Activated CD4-positive, alpha-beta T cell treated with anti-CD3 and anti-CD28 coated beads for 36 hours (primary cell): ENCODE measurements at places on chromosomes 11 and 22. TPM values are rescaled to one million over a fixed set of nuclear protein-coding genes. Genes with fewer than 3 reads are reported as not detected.
A peak's percentile ranks its signal among the peaks of the same experiment; 100 is the strongest.

DNA sequence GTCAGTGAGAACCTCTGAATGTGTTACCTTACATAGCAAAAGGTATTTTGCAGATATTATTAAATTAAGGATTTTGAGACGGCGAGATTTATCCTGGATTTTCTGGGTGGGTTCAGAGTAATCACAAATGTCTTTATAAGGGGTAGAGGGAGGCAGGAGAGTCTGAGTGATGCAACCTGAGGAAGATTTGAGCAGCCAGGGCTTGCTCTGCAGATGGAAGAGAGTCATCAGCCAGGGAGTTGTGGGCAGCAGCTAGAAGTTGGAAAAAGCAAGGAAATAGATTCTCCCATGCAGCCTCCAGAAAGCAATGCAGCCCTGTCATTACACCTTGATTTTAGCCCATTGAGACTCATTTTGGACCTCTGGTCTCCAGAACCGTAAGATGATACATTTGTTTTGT, 4.1 kb upstream of the WDR74 start:
- no peak for DNase-seq
- no peak overlapping the region for H3K4me3 ChIP-seq
- no peak overlapping the region for H3K27ac ChIP-seq
- H3K36me3 ChIP-seq = peaks cover 9% of the 10 kb centered on the region
- H3K27me3 ChIP-seq = no peaks in the 10 kb centered on the region

DNA sequence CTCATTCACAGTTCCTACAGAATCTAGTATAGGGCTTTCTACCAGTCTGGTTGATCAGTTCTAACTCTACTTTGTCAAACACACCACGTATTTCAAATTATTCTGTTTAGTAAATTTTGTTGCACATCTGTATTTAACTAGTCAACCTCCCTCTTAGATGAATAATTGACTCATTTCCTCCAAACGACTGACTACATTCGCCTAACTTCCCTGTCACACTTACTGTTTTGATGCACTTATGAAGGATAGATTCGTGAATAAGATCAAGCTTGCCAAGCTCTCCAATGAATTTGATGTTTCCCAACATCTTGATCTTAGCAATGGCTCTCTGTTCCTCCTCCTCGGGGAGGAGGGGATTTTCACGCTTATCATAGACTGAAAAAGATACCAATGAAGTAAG, 5.0 kb downstream of the EIF4G2 start:
- DNase-seq = no peak
- H3K27me3 ChIP-seq = no peaks in the 10 kb centered on the region
- peaks cover 77% of the 10 kb centered on the region for H3K4me1 ChIP-seq
- H3K36me3 ChIP-seq = peaks cover 94% of the 10 kb centered on the region
- H3K4me3 ChIP-seq = no peak overlapping the region

DNA sequence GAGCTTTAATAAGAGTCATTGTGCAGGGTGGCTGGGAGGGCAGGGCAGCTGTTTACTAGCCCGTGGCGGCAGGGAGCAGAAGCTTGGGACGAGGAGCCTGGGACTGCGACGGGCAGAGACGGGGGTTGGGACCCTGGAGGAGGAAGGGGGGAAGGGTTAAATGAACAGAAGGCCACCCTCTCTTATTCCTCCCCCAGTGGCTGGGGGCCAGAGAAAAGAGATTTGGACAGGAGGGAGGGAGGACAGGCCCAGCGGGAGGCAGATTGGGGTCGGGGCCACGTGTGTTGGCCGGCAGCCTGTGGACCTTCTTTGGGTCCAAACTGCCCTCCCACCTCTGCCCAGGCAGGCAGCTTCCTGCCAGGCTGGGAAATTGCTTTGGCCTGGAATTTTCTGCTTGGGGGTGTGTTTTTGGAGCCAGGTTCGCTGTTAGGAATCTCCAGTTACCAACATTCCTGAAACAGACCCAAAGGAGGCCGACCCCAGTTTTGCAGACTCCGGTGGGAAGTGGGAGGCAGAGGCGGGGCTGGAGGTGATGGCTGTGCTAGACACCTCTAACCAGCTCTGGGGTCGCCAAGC, 50.2 kb downstream of the APOL3 start:
- no peak overlapping the region for H3K27ac ChIP-seq
- no peaks in the 10 kb centered on the region for H3K4me1 ChIP-seq
- no peak for DNase-seq
- H3K4me3 ChIP-seq = no peak overlapping the region

GRCh38 chr22:45225732-45226502, 14.8 kb downstream of the KIAA0930 start:
- no peak overlapping the region for H3K27ac ChIP-seq
- H3K36me3 ChIP-seq = no peaks in the 10 kb centered on the region
- no peaks in the 10 kb centered on the region for H3K27me3 ChIP-seq

- peaks cover 3% of the 10 kb centered on the region for H3K4me1 ChIP-seq
- peaks cover 8% of the 10 kb centered on the region for H3K27me3 ChIP-seq
- H3K27ac ChIP-seq = no peak overlapping the region
Observed at GRCh38 chr11:8331767-8332166, 68.1 kb upstream of the LMO1 start.

GRCh38 chr11:126765196-126765595, 235.4 kb downstream of the KIRREL3 start:
- H3K27me3 ChIP-seq = peaks cover 4% of the 10 kb centered on the region
- H3K4me1 ChIP-seq = no peaks in the 10 kb centered on the region
- no peaks in the 10 kb centered on the region for H3K36me3 ChIP-seq
- no peak for DNase-seq
- H3K27ac ChIP-seq = no peak overlapping the region

DNA sequence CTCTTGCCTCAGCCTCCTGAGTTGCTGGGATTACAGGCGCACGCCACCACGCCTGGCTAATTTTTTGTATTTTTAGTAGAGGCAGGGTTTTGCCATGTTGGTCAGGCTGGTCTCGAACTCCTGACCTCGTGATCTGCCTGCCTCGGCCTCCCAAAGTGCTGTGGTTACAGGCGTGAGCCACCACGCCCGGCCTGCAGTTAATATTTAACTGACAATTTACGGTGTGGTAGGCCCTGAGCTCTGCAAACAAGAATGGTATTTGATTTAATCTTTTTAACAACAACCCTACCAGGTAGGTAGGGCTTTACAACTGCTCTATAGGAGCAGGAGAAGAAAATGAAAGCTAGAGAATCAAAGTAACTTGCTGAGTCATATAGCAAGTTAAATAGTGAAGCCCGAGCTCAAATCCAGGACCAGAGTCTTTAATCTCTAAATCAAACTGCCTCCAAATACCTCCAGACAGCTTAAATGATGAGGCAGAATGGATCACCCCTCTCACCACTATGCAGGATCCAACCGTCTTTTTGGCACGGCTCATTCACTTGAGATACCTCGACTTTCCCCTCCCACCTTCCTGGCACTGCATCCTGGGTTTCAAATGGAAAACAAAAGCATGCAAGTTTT, 9.4 kb downstream of the UEVLD start:
- peaks cover 9% of the 10 kb centered on the region for H3K4me1 ChIP-seq
- no peaks in the 10 kb centered on the region for H3K27me3 ChIP-seq
- H3K4me3 ChIP-seq = no peak overlapping the region
- H3K36me3 ChIP-seq = peaks cover 11% of the 10 kb centered on the region
- H3K27ac ChIP-seq = peak overlapping the region; percentile 3

DNA sequence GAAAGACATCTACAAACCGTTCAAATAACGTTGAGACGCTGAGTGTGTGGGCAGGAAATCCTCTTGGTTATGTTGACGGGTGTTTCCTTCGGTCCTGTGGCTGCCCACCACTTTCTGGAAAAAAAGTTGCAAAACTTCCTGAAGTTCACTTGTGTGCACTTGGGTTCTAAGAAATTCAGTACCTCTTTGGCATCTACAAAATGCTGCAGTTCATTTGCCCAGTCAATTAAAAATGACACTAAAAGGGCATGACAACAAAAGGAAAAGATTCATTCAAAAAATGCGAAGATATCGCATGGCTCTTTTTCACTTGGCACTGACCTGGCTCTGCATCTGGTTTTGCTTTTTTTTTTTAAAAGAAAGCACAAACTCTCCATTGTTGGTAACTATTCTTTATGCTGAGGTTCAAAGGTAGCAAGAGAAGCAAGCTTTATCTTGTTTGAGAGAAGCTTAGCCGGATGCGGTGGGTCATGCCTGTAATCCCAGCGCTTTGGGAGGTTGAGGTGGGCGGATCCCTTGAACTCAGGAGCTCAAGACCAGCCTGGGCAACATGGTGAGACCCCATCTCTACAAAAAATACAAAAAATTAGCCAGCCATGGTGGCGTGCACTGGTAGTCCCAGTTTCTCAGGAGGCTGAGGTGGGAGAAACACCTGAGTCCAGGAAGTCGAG, 10.6 kb upstream of the XBP1 start:
- H3K36me3 ChIP-seq = peaks cover 22% of the 10 kb centered on the region
- H3K27ac ChIP-seq = peak overlapping the region; percentile 42
- DNase-seq = peak; percentile 46
- peaks cover 53% of the 10 kb centered on the region for H3K4me1 ChIP-seq

GRCh38 chr22:17705951-17706900, 67.7 kb downstream of the BCL2L13 start:
- peaks cover 18% of the 10 kb centered on the region for H3K36me3 ChIP-seq
- no peaks in the 10 kb centered on the region for H3K27me3 ChIP-seq
- peaks cover 21% of the 10 kb centered on the region for H3K4me1 ChIP-seq
- DNase-seq = peak; percentile 72
- peak overlapping the region; percentile 94 for H3K27ac ChIP-seq
- H3K4me3 ChIP-seq = peak overlapping the region; percentile 49

DNA sequence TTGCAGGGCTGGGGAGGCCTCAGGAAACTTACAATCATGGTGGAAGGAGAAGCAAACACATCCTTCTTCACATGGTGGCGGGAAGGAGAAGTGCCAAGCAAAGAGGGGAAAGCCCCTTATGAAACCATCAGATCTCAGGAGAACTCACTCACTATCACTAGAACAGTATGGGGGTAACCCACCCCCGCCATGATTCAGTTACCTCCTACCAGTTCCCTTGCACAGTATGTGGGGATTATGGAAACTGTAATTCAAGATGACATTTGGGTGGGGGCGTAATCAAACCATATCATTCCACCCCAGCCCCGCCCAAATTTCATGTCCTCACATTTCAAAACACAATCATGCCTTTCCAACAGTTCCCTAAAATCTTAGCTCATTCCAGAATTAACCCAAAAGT, 16.2 kb downstream of the IMMP1L start:
- H3K36me3 ChIP-seq = peaks cover 47% of the 10 kb centered on the region
- H3K27ac ChIP-seq = no peak overlapping the region
- no peak overlapping the region for H3K4me3 ChIP-seq

GRCh38 chr22:46592390-46592872, 27.8 kb upstream of the GRAMD4 start:
- H3K4me3 ChIP-seq = peak overlapping the region; percentile 47
- H3K27me3 ChIP-seq = no peaks in the 10 kb centered on the region
- no peaks in the 10 kb centered on the region for H3K36me3 ChIP-seq
- peak; percentile 80 for DNase-seq
- peaks cover 25% of the 10 kb centered on the region for H3K4me1 ChIP-seq
- H3K27ac ChIP-seq = peak overlapping the region; percentile 85

- H3K27me3 ChIP-seq = peaks cover 9% of the 10 kb centered on the region
- no peak overlapping the region for H3K27ac ChIP-seq
- H3K4me1 ChIP-seq = no peaks in the 10 kb centered on the region
- no peaks in the 10 kb centered on the region for H3K36me3 ChIP-seq
Observed at GRCh38 chr11:86724137-86724536, 51.7 kb upstream of the ME3 start.

DNA sequence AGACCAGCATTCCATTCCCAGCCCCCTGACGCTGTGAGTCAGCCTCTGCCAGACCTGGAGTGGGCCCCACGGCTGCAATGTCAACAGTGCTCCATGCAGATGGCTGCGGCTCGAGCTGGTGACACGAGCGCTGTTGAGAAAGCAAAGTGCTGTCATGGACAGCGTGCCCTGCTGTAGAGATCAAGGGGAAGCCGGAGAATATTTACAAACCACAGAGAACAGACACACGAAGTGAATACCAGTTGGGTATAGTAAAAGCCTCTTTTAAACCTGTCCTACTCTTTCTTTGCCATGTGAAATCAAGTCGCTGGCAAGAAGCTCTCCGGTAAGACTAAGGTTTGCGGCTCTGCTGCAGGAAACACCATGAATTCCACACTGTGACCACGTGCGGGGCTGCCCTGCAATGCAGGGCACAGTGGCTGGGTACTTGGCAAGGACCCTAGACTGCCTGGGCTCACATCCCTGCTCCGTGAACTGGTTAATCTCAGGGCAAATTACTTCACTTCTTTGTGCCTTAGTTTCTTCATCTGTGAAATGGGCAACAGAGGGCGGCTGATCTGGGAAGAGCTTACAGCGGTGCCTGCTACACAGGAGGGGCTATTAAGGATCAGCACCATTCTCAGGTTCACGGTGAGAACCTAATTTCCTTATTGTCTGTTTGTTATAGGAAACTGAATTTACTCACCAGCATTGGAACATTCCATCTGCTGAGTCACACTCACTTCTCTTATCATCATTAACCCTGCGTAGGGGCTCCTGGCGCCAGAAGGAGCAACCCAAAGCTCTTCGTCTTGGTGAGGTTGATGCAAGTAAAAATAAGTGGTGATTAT, 27.8 kb upstream of the ELFN2 start:
- no peak overlapping the region for H3K4me3 ChIP-seq
- no peaks in the 10 kb centered on the region for H3K36me3 ChIP-seq
- no peaks in the 10 kb centered on the region for H3K27me3 ChIP-seq

- no peak overlapping the region for H3K4me3 ChIP-seq
- DNase-seq = no peak
- H3K4me1 ChIP-seq = no peaks in the 10 kb centered on the region
- no peak overlapping the region for H3K27ac ChIP-seq
- no peaks in the 10 kb centered on the region for H3K36me3 ChIP-seq
- H3K27me3 ChIP-seq = peaks cover 10% of the 10 kb centered on the region
Observed at GRCh38 chr11:79353706-79354105, 87.1 kb downstream of the TENM4 start.

DNA sequence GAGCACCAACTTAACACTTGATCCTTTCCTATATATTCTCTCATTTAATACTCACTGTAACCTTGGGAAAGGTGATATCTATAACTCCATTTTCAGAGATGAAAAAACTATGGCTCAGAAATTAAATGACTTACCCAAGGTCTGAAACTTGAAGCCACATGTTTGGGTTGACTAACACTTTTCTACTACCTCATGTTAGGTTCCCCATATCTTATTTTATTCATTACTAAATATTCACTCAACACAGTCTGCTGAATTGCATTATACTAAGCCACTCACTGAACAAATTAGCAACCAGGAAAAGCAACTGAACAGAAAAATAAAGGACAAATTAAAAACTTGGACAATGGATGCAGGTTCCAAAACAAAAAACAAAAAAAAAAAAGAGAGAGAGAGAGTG, 59.9 kb downstream of the FAM168A start:
- H3K27me3 ChIP-seq = no peaks in the 10 kb centered on the region
- peaks cover 30% of the 10 kb centered on the region for H3K4me1 ChIP-seq
- DNase-seq = no peak

- H3K4me1 ChIP-seq = no peaks in the 10 kb centered on the region
- H3K4me3 ChIP-seq = no peak overlapping the region
- peak; percentile 10 for DNase-seq
- H3K27me3 ChIP-seq = no peaks in the 10 kb centered on the region
- H3K27ac ChIP-seq = no peak overlapping the region
- peaks cover 18% of the 10 kb centered on the region for H3K36me3 ChIP-seq
Observed at GRCh38 chr22:26797910-26798309, 140.5 kb downstream of the MIAT start.

GRCh38 chr11:17649261-17649660, 70.1 kb upstream of the MYOD1 start:
- H3K27me3 ChIP-seq = peaks cover 31% of the 10 kb centered on the region
- H3K36me3 ChIP-seq = no peaks in the 10 kb centered on the region
- DNase-seq = no peak
- H3K4me1 ChIP-seq = no peaks in the 10 kb centered on the region
- no peak overlapping the region for H3K27ac ChIP-seq

ST14 gene
- total RNA-seq = not detected

RIMBP3B gene
- total RNA-seq = 0.35 TPM

GLYAT gene
- not detected for total RNA-seq
